Stimulated activated CD4-positive, alpha-beta T cell treated with anti-CD3 and anti-CD28 coated beads, TNF-alpha, amount 100 ng/mL, for 1 hour (primary cell): ENCODE measurements at places on chromosomes 6 and 20.
A peak's percentile ranks its signal among the peaks of the same experiment; 100 is the strongest.

DNA sequence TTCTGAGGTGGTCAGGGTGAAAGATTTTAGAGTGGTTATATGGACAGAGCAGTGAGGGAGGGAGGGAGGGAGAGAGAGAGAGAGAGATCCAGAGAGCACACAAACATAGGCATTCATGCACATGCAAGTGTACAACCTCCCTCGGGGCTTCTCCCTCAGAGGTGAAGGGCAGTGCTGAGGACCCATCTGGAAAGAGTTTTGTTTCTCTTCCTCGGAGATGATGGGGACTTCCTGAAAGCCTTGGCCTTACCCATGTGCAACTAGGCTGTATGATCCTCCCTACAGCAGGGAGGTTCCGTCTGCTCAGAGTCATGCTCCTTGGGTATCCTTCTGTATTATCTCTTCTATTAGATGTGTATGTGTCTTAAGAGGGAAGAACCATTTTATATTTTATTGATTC lies 21.4 kb upstream of the TSPYL1 start:
- no peak for DNase-seq

DNA sequence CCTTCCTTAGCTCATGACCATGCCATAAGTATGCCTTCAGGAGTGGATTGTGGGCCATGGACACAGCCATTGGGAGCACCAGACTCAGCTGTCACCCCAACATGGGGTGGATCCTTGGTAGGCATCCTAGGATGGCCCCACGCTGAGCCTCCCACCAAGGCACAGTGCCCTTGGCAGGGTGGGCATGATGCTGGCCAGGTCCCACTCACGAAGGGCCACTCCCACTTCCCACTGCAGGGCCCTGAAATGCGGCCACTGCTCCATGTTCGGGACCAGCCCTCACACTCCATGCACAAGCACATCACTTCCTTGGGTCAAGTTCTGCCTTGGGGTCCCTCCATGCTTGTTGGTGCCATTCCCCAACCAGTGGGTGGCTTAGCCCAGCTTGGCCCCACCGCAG lies 12.9 kb upstream of the FUT9 start:
- no peak for DNase-seq

GRCh38 chr20:63270606-63271325 lies 1.8 kb upstream of the ARFGAP1 start:
- DNase-seq, result no peak

DNA sequence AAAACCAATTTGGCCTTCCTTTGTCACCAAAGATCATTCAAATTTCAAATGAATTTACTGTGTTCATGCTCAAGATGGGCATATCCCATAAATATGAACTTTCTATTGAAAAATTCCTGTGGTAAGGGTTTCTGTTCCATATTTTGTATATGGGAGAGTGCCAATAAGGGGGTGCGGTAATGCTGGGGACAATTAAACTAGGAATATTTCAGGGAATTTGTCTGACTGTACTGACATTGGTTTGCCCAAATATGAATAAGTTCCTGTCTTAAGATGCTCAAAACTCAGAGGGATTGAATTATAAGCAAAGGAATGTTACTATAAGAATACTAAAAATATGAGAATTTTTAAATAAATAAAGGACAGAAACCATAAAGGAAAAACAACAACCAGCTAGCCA lies 553.0 kb upstream of the MARCKS start:
- no peak for DNase-seq

GRCh38 chr6:139588076-139588639 lies 213.7 kb upstream of the CITED2 start:
- DNase-seq, result no peak

DNA sequence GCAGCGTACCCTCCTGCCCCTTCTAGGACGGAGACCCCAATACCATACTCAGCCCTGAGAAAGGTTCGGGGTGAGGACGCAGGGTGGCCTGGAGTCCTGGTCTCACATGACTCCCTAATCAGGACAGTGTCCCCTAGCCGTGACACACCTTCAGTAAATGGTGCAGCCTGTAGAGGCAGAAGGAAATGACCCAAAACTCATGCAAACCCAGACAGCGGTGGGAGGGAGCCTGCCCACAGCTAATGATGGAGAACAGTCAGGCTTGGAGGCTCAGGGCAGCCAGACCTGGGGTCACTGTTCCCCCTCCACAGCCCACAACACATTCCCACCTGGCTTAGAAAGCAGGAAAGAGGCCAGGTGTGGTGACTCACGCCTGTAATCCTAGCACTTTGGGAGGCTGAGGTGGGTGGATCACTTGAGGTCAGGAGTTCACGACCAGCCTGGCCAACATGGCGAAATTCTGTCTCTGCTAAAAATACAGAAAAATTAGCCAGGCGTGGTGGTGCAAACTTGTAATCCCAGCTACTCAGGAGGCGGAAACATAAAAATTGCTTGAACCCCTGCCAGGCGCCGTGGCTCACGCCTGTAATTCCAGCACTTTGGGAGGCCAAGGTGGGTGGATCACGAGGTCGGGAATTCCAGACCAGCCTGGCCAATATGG lies 8.8 kb upstream of the HMGA1 start:
- DNase-seq, result no peak

DNA sequence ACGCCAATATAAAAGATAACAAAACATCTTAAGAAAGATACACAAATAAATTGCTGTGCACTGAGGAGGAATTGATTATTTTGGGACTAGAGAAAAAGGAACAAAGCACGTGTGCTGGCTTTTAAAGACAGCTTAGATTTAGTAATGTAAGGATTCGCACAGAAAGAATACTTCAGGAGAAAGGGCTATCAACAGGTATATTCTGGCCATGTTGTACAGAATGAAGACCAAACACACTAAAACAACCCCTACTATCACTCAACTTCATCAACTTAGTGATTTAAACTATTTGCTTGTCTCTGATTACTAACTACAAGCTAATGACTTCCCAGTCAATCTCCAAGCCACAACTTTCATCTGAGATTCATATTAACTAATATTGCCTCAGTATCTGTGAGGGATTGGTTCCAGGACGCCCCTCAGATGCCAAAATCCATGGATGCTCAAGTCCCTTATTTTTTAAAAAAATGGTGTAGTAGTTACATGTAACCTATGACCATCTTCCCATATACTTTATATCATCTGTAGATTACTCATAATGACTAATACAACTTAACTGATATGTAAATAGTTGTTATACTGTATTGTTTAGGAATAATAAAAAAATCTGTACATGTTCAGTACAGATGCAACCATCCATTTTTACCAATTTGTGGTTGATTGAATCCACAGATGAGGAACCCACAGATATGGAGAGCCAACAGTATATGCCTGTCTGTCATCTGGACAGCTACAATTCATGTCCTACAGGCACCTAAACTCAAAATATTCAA lies 4.5 kb downstream of the DEK start:
- no peak for DNase-seq

DNA sequence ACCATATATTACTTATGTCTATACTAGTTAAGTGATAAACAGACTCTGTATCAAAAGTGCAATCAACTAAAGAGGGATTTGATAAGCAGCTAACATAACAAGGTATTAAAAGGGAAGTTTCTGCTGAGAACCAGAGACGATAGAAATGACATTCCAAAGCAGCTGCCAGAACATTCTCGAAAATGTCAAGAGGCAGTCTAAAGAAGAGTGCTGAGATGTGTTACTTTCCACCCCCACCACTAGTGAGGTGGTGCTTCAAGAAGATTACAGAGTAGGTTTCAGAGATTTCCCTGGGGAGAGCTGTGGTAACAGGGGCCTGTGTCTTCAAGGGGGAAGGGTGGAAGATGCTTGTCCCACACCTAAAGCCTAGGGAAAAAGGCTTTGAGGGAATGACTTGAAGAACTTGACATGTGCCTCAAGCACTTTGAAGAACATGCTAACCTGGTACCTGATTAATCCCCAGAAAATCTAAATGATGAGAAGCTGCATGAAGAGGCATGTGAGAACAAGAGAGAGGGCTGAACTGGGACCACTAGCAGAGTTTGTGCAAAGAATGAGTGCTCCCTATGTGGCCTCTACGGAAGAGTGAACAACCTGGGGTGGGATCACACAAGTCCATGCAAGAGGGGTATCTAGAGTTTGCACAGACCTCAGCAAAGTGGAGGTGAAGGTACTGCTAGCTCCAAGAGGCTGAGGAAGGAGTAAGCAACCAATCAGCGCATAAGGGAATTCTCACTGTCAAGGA lies 5.0 kb downstream of the FAM184A start:
- DNase-seq, result no peak

DNA sequence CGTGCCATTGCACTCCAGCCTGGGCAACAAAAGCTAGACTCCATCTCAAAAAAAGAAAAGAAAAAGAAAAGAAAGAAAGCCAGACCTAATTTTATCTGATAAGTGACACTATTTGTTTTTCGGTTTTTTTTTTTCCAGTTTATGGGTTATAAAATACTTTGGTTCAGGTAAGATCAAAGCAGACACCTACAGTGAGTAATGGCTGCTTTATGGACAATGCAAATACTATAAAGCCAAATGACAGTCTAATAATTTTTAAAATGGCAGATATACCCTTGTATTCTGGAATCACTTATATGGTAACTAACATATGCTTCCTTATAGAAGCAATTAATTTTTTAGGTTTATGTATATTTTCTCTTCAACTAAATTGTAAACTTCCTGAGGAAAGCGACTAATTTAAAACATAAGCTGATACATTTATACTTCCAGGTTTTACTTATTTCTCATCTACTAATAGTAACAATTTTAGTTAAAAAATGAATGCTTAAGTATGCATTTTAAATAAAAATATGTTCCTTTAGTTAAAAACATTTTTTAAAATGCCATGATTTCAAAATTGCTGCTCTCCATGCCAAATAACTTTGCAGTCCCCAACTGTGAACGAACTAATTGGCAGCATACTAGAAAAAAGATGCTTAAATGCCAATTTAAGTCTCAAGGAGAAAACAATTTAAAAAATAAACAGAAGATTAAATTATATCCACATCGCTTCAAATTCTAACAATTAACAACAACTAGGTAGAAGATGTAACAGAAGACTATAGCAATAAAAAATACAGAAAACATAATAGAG lies 38.5 kb downstream of the KIAA0319 start:
- no peak for DNase-seq

GRCh38 chr20:17611290-17611539 lies 41.3 kb downstream of the DSTN start:
- DNase-seq, result no peak

- no peak for DNase-seq
Measured at GRCh38 chr20:9635750-9636149, 121.4 kb downstream of the LAMP5 start.

DNA sequence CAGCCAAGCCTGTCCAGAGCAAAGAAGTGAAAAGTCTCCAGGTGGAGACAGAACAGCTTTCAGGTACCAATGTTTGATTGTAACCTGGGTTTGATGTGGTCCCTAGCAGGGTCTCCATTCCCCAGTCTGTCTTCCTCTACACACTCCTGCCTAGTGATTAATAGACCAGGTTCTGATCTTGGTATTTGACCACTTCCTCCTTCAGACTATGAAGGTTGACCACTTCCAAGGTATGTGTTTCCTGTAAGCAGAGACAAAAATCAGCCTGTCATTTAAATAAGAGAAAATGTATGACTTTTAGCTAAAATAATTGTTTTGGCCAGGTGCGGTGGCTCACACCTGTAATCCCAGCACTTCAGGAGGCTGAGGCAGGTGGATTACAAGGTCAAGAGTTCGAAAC lies 41.8 kb upstream of the TOP1 start:
- no peak for DNase-seq

DNA sequence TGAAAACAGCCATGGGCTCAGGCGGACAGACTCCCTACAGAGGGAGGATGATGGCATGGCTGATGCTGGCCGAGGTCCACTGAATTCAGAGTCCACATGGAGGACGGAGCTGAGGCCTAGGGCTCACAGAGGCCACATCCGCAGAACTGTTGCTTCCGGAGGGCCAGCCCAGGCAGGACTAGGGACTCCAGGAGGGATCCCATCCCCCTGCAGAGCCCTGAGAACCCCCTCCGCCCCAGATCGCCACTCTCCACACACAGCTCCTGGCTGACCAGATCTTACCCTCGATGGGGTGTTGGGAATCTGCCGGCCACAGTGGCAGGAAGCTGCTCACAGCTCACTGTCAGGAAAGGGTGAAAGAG lies 399.2 kb downstream of the TAF4 start:
- no peak for DNase-seq

- DNase-seq, result peak; percentile 32
Measured at GRCh38 chr6:14542670-14543366, 425.2 kb downstream of the CD83 start.

DNA sequence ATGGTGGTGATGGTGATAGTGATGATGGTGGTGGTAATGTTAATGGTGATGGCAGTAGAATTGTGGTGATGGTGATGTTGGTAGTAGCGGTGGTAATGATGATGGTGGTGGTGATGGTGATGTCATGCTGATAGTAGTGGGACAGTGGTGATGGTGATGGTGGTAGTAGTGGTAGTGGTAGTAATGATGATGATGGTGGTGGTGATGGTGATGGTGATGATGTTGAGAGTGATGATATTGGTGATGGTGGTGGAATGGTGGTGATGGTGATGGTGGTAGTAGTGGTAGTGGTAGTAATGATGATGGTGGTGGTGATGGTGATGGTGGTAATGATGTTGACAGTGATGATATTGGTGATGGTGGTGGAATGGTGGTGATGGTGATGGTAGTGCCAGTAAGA lies 128.8 kb downstream of the LPA start:
- no peak for DNase-seq

GRCh38 chr20:38547288-38548085 lies 33.5 kb upstream of the ADIG start:
- no peak for DNase-seq

DNA sequence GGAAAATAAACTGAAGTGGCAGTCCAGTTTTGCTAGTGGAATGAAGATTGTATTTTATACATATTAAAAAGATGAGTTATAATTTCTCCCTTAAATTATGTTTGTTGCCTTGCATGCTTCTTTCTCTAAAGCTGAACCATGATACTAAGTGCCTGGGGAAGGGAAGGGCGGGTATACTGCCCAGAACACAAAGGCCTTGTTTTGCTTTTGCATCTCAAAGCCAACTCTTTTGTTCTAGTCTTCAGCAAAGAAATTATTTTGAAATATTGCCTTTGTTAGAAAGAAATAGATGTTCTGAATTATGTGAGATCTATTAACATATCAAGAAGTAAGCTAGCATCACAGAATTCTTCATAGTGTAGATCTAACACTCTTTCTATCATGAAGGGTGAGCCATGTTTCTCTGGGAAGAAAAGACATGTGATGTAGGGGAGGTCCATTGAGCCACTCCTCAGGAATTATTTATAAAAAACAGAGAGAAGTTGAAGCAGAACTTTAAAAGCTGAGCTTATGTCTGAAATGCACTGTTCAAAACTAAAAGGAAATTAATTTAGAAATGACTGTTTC lies 108.4 kb downstream of the RIMS1 start:
- no peak for DNase-seq

DNA sequence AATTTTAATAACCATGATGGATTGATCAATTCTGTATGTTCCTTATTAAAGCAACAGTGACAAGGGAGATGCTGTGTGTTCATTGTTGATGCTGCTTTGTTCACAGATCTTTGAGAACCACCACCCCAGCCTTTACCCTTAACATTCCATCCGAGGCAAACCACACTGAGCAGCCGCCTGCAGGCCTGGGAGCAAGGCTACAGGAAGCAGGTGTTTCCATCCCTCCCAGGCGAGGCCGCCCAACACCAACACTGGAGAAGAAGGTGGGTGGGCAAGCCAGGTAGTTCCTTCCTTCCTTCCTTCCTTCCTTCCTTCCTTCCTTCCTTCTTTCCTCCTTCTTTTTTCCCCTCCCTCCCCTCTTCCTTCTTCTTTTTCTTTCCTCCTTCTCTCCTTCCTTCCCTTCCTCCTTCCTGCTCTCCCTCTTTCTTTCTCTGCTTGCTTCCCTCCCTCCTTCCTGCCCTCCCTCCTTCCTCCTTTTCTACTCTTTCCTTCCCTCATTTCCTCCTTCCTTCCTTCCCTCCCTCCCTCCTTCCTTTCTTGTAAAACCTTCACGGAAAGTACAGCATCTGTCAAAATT lies 13.7 kb downstream of the TTLL2 start:
- no peak for DNase-seq
